AG09319 (cell line): ENCODE measurements at places on chromosomes 16 and 17.
A peak's percentile ranks its signal among the peaks of the same experiment; 100 is the strongest.

DNA sequence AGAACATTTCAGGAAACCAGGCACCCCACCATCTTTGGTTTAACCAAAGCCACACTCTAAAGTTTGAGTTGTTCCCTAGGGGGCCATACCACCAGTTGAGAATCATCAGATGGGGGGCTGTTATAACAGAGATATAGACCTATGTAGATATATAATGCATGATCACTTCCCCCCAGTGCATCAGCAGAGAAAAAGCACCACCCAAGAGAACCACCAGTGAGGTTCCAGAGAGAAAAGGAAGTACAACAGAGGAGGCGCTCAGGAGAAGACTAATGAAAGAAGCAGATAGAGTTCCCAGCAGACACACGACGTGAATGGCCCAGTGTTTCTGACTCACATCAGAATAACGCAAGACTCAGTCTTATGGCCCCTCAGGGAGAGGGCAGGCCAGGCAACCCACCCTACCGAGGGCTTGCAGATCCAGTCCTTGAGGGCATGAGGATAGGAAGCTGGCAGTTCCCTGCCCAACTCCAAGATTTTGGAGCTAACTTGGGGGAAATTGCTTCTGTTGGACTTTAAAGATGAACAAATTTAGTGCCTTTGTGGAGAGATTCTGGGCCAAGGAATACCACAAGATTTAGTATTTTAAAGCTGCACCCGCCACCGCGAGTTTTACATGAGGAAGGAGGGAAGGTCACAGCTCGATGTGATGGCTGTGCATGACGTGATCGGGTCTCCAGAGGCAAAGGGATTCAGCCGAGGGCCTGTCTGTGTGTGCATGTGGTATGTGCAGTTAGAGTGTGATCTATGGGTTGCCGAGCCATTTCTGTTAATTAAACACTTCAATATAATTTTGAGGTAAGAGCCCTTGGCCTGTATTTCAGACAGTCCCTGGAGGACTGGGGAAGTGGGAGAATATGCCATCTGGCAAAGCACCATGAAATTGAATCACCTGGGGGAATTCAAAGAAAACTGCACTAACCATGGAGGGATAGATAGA, 53.1 kb downstream of the AIPL1 start:
- DNase-seq: no peak

GRCh38 chr17:81270279-81270678, 24.8 kb downstream of the SLC38A10 start:
- no peak for DNase-seq

DNA sequence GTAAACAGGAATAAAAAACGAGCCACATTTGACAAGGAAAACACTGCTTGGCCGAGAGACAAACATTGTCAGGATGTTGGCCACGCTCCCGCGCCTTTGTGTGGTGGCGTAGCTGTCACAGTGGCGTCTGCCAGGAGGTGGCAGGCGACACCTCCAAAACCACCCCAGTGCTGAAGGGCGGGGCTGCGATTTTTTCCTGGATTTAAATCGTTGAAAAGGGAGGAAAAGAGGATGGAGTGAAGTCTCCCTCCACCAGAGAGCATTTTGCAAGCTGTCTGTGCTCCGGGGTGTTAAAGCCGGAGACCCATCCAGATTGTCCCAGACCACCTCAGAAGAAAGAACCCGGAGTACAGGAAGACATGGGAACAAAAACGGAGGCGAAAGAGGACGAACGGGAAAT, 12.7 kb downstream of the MRM3 start:
- peak; percentile 40 for DNase-seq

DNA sequence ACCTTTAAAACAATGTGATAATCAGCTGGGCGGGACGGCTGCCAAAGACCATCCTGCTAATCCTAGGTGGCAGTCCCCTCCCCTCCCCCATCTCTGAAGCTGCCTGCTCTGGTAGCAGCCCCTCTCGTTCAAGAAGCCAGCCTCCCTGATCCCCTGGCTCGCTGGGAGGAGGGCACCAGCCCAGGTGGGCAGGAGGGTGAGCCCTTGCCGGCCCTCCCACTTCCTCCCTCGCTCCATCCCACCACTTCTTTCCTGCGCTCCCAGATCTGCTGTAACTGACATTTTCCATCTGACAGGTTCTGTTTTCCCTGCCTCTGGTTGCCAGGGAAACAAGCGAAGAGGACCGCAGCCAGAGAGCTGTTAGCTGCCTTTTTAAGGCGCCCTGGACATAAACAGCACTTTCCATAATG, 155.7 kb upstream of the TNRC6C start:
- no peak for DNase-seq

DNA sequence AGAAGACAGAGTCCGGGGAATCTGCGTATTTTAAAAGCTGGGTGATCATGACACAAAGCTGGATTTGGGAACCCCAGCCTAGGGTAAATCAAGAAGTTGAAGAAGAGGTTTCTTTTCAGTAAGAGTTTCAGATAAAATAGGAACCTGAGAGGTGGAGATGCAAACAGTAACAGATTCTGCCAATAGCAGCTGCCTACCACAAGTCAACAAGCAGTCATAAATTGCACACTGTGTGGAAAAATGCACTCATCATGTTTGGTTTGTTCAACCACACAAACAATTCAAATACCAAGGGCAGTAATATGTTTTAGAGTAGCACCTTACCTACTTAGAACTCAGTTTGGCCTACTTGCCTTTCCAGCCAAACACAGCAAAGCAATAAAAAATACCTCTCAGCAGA, 14.0 kb downstream of the MYO1D start:
- no peak for DNase-seq

GRCh38 chr16:75379339-75379738, 54.0 kb downstream of the CFDP1 start:
- no peak for DNase-seq

DNA sequence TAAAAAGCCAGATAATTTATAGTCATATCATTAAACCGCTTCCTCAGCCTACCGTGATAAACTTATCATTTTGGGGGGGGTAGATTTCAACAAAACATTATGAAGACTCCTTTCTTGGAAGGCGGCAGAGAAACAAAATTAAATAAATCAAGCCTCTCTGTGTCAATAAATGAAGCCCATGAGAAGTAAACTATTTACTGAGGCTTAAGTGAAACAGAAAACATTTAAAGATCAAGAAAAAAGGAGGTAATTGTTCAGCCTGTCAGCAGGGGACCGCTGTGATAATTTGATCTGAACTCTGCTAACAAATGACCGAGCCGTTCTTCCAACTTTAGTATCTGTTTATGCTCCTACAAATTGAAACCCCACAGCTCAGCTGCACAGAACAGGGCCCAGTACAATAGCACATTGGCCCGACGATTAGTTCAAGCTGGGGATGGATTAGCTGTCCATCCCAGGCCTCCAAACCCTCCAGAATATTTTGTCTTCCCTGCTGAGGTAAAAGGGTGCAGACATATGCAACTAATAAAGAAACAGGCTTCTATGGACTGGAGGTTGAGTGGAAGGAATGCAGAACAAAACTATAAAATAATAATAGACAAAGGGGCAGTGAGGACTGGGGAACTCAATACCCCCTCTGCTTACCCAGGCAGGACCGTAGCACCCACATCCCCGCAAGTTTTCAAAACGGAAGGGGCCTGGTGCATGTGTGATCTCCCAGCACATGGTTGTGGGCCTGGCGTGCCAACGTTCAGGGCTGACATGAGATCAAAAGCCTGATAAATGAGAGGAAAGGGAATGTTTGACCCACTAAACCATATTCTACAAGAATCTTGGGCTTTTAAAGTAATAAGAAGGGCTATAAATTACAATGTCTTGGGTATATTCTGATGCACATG, 298.1 kb upstream of the IRX5 start:
- no peak for DNase-seq

GRCh38 chr16:31458073-31458843, 1.0 kb upstream of the ARMC5 start:
- no peak for DNase-seq

GRCh38 chr16:88869673-88869980, 3.2 kb upstream of the PABPN1L start:
- no peak for DNase-seq

DNA sequence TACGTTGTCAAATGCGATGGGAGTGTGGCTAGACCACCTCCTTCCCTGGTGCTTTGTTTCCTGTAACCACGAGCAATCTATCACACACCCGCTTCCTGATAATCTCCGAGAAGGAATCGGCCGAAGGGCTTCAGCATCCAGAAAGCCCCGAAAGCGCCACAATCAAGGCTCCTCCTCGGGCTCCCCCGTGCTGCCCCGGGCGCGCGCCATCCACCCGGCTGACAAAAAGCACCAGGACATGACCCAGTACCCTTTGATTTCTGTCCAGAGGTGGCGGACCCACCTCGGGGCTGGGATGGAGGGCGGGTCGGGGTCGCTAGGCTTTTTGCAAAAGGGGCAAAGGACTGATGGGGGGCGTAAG, 743 bp upstream of the ARMC7 start:
- no peak for DNase-seq

GRCh38 chr17:8754890-8755289, 3.5 kb downstream of the SPDYE4 start:
- no peak for DNase-seq

DNA sequence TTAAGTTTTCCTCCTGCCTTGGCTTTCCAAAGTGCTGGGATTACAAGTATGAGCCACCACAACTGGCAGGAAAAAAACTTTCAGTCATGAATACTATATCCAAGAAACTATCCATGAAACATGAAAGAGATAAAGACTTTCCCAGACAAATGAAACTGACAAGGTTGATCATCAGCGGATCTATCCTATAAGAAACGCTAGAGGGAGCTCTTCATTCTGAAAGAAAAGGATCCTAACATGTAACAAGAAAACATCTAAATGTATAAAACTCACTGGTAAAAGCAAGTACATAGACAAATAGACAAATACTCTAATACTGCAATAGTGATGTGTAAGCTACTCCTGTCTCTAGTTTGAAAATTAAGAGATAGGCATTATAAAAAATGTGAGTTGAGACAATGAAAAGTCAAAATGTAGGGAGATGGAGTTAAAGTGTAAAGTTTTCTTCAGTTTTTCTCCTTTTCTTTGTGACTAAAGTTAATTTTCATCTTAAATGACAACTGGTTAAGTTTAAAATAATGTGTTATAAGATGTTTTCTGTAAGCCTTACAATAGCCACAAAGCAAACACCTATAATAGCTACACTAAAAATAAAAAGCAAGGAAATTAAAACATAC, 79.6 kb upstream of the TEKT1 start:
- no peak for DNase-seq

- DNase-seq: no peak
These were observed at the start of gene OMG for GRCh38 chr17:31297090-31297489. Gene OMG, minus strand, starts transcription at chr17:31297239. Its CDS starts 908 bp downstream, at chr17:31296331.

- DNase-seq: no peak
These were observed 19.5 kb upstream of the GSE1 start for GRCh38 chr16:85593494-85594221.

- DNase-seq: no peak
These were observed 2.3 kb upstream of the SHISA6 start for GRCh38 chr17:11238705-11239104.

GRCh38 chr16:57062329-57062728, 30.1 kb upstream of the CPNE2 start:
- DNase-seq: no peak

GRCh38 chr16:12602811-12603698, 200.6 kb downstream of the CPPED1 start:
- no peak for DNase-seq

DNA sequence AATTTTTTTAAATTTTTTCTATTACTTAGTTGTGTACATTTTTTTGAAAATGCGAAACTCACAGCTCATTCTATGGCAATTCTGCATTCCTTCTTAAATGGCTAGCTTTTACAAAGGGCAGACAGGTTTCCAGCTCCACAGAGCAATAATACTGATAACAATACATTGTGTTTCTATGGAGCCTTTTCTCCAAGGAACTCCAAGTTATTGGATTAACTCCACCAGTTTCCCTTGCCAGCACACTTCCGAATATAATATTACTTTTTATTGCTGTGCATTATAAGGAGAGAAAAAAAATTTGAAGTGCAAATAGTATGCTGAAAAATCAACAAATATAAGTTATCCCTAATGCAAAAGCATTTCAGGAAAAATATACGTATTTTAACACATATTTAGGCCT, 127.5 kb upstream of the PSMD7 start:
- DNase-seq: no peak

GRCh38 chr16:12543700-12544476, 259.8 kb downstream of the CPPED1 start:
- no peak for DNase-seq

DNA sequence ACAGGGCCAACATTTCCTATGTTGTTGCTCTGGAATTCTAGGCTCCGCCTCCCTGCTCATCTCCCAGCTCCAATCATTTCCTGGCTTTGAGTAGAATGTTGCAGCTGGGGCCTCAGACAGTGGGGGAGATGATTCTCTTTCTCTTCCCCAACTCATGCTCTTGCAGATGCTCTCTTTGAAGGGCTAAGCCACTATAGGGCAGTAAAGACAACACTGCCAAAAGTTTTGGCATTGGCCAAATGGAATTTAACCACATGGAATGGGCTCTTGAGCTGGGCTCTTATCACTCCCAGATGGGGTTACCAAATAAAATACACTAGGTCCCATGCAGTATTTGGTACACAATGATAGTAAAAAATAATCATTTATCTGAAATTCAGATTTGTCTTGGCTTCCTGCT, 19.6 kb upstream of the EFCAB13 start:
- no peak for DNase-seq

GRCh38 chr17:40453881-40454612, 10.8 kb downstream of the IGFBP4 start:
- no peak for DNase-seq

GRCh38 chr17:17054636-17055035, 12.4 kb downstream of the MPRIP start:
- no peak for DNase-seq

DNA sequence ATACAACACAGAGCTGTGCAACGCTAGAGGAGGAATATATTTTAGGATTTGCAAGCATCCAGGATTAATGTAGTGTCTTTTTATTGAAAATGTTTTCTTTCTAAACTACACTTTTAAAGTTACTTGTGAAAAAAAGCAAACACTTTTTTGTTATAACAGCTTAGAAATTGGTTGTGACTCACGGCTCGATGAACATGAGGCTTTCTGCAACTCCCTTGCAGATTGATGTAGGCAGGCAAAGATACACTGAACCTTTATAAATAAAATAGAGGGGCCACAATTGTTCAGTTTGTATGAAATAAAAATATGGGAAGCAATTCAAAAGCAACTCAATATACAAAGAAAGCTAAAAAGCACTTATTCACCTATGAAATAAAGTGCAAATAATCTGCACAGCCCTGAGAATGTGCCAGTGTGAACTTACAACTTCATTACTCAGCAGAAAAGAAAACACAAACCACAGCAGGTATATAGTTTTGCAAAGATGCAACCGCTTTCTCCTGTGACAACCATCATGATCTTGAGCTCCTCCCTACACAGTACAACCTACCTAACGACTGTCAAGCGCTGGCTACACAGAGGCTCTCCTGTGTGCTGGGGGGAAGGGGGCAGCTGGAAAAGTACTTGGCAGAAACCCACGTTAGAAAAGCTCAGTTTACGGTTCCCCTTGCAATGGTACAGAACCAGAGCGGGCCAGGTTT, 948 bp downstream of the LUC7L start:
- no peak for DNase-seq

GRCh38 chr17:13541032-13541480, 60.7 kb downstream of the HS3ST3A1 start:
- DNase-seq: peak; percentile 89
